ENCODE measurements at places on chromosomes 7 and 10.

DNA sequence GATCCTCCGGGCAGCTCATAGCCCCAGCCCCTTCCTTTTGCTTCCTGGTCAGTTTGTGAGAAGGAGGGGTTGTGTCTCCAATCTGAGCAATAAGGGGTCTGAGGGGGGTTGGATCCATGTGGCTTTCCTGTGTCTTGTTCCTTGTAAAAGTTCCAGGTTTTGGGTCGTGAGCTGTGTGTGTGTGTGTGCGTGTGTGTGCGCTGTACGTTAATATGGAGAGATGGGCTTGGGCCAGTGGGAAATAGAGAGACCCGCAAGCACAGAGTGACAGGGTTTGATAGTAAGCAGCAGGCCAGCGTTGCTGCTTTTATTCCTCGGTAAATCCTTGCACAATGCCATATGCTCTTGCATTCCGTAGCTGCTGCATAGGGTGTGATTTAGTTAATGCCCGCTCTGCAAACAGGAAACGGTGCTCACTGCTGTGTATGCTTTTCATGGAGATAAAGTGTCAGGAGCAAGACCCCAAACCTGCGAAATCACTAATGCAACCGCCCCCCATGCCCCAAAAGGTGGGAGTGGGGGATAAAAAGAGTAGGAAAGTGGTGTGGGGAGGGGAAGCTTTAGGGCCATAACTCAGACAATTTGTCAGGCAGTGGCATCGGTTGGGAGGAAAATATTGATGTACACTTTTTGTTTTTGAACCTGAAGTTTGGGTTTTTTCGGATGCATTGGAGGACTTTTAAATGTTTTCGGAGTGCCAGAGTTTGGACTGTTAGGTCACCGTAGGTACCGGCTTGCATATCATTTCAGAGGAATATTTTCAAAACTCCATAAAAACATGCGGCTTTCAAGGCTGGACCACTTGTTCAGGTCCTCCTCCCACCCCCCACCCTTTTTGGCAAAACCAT is 108.7 kb downstream of the TCF7L2 start:
- no peak for DNase-seq

DNA sequence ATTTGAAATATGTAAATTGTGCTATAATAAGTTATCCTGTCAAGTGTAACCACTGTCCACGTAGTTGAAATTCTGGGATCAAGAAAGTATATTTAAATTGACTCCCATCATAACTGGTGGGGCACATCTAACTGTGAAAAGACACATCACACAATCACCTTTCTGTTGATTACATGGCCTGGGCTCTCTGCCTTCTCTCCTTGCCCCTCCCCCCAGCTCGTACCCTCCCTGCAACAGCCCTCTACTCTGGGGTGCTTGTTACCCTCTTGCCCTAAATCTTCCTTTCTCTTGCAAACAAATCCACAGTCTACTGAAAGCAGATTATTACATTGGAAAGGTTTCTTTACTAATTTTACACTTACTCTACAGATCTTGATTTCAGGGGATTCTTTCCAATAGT is 56.3 kb downstream of the CCDC186 start:
- DNase-seq = no peak

DNA sequence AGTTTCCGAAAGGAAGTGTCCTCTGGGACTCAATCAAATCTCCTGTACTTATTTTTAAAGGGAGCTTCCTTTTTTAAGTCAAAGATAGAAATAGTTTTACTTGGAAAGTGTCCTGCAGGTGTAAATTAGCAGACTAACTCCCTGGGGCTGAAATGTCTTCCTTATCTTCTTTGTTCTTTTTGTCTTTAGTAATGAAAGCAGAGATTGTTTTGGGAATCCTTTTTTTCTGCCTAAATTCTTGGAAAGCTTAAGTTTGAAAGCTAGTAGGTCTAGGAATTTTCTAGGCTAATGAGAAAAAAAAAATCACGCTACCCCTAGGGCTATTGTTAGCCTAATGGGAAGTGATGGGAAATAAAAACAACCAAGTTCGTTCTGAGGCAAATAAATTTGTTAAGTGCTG is 139.1 kb upstream of the CSTF2T start:
- DNase-seq = no peak

GRCh38 chr10:30357806-30358205 is 8.7 kb upstream of the MTPAP start:
- DNase-seq = no peak

DNA sequence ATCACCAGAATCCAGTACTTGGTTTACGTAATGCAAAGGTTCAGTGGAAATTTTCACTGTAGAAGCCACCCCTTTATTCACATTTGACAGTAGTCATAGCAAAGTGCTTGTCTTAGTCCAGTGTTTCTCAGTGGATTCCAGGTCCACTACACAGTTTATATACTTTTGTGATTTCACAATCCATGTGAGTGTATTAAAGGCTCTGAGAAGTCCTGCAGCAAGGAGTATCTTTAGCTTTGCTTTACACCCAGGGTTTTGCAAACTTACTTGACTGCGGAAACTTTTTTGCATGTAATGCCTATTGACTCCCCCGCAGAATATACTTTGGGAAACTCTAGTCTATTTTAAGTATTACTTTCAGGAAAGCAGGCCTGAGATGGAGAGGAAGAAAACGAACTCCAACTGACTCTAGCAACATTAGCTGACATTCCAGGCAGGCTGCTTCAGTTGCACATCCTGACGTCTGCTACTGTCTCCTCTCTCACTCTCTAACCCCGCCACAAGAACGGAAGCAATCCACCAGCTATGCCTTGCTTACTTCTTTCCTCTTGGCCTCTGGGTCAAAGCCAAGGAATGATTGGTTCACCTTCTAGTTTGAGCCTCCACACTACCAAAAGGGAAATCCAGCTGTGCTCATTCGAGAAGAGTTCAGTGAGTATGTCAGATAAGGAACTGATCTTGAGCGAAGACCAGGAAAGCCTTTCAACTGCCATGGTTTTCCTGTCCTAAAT is 6.2 kb downstream of the PLXNA4 start:
- no peak for DNase-seq

DNA sequence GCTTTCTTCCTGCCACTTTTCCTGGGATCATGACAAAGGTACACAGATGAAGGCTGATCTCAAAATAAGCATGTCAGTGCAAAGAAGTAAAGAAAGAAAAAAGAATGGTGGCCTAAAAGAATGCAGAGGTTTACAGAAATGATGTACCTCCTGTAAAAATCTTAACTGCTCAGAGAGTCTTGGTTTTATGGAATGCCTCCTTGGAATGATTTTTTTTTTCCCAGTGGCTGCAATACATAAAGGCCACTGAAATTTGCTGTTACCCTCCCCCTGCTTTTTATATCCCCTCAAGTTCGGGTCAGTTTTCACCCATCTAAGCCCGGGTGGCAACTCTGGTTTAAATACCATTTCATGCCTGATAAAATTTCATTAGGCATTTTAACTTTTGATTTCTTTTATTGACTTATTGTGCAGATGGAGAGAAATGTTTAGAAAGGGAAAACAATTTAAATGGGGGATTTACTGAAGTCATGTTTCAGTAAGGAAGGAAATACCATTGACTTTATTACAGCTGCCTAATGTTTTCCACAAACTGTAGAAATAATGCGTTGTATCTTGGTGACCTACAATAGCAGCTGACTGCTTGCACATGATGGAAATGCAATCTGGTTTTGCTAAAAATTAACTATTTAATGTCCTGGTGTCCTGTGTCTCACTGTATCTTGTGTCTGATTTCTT is 102.5 kb downstream of the SAMD9 start:
- DNase-seq = no peak

- no peak for DNase-seq
Measured at GRCh38 chr10:58367069-58367468, 18.1 kb upstream of the TFAM start.

DNA sequence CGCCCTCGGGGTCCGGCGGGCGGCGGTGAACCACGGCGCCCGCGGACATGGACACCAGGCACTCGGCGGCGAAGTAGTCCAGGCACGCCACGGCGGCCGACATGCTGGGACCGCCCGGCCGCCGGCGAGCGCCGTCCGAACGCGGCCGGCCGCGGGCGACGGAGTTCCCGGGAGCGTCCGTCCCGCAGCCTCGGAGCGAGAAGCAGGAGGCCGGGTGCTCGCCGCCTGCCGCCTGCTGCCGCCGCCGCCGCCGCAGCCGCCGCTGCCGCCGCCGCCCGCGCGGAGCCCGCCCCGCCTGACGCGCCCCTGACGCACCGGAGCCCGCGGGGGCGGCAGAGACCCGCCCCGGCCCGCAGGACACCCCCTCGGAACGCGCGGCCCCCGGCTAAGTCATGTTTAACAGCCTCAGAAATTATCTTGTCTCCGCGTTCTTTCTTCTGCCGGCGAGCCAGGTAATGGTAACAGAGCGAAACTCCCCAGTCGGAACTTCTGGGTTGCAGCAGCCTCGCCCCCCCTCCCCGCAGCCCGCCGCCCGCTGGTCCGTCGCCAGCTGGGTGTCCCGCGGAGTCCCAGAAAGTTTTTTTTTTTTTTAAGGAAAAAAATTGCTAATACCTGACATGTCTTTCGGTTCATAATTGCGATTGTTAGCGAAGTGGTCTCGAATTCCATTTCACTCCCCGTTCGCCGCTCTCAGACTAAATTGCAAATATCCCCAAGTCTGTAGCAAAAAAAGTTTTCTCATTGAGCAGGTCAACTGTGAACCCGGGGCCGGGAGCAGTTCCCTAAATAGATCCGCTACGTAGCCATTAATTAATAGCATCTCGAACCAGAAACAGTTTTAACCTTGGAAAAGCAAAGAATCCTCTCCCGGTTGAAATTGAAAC is at the start of gene KLF14:
Gene KLF14 (minus strand): TSS at position 277 of the 884 bp plus-strand sequence. CDS start 174 bp downstream, at position 103.
- DNase-seq = no peak

DNA sequence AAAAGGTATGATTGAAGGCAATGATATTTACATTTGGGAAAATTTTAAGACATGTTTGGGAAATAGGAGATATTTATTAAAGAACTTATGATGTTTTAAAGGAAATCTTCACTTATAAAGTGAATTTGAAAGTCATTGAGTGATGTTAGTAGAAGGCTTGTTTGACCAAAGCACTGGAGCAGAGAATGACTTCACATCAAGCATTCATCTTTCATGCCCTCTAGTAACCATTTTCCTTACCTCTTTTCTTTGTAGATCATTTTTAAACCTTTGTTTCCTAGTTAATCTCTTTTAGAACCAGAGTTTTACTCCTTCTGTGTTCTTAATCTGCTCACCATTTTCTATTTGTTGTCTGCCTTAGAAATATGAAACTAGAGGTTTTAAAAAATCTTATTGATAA is 111.3 kb upstream of the FOXP2 start:
- no peak for DNase-seq

GRCh38 chr7:16697507-16698199 is 51.7 kb downstream of the BZW2 start:
- DNase-seq = no peak

GRCh38 chr10:77474939-77475338 is 162.7 kb downstream of the KCNMA1 start:
- no peak for DNase-seq

DNA sequence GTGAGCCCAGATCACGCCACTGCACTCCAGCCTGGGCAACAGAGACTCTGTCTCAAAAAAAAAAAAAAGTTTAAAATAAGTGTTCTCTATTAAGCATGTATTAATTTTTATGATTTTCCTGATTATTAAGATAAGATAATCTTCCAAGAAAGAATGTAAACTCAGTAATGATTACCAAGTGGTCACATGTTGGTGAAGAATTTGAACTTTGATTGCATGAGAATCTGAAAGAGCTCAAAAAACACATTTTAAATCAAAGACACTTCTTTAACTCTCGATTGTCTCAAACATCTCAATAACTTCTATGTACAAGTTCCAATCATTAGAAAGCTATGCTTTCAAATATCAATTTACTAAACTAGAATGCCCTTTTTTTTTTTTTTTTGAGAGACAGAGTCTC is 33.8 kb downstream of the SNX8 start:
- no peak for DNase-seq
